Stimulated activated naive CD4-positive, alpha-beta T cell (primary cell): ENCODE measurements at places on chromosomes 6 and 20.
A peak's percentile ranks its signal among the peaks of the same experiment; 100 is the strongest.

DNA sequence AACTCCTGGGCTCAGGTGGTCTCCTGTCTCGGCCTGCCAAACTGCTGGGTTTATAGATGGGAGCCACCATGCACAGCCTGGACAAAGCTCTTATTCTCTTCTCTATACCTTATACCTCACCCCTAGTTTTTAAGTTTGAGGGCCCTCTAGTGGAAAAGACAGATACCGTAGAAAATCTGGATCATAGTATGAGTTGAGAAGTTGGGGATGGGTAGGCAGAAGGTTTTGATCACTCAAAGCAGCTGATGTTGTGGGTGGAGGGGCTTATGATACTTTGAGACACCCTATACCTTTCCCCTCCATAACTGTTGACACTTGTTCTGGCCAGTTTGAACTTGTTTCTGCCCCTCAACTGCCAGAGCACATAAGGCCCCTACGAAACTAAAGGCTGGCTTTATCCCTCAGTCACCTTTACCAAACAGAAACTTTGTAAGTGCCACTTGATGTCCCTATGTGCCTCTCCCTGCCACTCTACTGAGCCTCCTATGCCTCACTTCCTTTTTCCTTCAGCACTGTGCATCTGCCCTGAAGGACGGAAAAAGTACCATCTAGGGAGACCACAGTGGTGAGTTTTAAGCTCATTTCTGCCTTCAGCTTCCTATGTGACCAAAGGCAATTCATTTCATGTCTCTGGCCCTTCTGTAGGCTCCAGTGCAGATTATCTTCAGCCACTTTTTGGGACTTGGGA lies 28.6 kb downstream of the RALY start:
- peak; percentile 20 for DNase-seq

DNA sequence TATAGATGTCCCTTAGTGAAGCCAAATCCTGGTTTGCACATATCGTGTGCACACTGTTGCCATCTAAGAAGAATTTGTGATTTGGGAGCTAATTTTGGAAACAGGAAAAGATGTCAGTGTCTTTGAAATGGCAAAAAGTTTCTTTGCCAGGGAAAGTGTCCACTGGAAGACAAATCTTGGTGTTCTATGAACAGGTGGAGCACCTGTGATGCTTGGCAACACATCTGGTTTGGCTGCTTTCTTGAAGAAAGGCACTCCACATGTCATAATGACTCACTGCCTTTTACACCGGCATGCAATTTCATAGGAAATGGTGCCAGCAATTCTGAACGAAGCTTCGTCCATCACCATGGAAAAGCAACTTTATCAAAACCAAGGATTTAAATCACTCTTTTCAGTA lies 1040.0 kb upstream of the MAP3K7 start:
- DNase-seq, result no peak

- DNase-seq, result no peak
These were observed 30.5 kb downstream of the PLN start for GRCh38 chr6:118578617-118579016.

DNA sequence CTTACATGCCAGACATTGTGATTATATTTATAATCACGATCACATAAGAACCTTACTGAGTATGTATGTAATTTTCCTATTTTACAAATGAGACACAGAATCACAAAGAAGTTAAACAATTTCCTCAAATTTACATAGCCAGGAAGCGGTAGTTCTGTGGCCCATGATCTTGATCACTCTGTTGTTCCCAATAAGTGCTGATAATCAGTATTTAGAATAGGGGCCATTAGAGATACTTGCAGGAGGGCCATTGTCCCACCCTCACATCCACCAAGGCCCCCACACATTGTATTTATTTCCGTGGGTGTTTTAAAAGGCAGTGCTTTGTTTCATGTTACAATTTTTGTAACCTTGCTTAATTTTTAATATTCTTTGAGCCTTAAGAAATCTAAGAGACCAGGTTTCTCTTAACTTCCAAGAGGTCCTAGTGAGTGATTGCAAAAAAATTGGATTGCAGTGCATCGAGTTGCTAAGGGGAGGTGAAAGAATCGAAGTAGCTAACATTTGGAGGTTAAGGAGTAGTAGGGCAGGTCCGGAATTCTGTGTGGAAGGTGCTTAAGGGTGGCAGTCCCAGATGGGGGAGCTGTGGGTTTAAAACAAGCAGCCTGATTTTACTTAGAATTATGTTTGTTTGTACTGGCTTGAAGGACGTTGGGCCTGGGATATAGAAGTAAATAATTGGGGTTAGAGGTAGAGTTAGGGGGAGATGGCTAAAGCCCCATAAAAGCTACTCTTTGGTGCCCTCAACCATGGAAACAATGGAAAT lies 339.4 kb downstream of the CDKAL1 start:
- DNase-seq, result no peak

DNA sequence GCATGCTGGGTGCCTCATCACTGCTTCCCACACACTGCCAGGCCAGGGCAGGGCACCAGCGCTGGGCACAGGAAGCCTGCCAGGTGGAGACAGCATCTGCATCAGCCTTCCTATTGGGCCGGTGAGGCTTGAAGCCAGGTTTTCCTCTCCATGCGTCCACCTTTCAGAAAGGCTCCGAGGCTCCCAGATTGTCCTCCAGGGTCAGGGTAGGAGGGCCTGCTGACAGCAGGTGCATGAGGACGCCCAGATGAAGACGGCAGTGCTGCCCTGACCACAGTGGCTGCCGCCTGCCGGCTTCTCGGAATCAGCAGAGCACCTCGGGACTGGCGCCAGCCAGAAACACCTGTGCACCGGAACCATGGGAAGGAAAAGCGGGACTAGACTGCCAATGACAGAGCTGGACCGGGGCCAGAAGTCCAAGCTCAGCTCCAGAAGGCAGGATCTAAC lies 170.5 kb upstream of the CST7 start:
- no peak for DNase-seq

GRCh38 chr6:124993327-124993726 lies 31.1 kb downstream of the RNF217 start:
- no peak for DNase-seq

GRCh38 chr20:1854246-1854645 lies 41.0 kb upstream of the SIRPA start:
- DNase-seq, result no peak

DNA sequence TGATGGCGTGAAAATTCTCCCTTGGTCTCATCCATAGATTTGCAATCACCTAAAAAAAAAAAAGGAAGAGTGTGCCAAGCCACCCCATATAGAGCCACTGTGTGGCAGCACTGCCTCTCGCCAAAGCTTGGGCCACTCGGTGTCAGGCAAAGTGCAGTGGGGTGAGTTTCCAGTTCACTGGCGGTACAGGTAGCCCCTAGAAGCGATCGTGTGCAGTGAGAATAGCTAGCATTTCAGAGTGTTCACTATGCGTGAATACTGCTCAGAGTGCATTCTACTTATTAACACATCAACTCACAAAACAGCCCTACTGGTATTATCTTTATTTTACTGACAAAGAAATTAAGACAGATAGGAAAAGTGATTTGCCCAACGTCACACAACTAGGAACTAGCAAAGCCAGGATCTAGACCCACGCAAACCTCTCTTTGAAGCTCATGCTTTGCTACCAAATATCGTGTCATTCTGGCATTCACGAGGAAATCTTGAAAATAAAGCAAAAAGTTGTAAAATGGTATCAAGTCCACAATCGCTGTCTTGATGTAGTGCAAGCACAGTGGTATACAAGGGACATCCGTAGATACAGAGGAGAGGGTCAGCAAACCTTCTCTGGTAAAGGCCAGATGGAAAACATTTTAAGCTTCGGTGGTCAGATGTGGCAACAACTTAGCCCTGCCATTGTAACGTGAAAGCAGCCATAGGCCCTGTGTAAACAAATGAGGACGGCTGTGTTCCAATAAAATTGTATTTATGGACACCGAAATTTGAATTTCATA lies 10.4 kb upstream of the GCNT2 start:
- peak; percentile 5 for DNase-seq

- DNase-seq, result peak; percentile 9
These were observed 44.8 kb downstream of the FGD2 start for GRCh38 chr6:37050045-37050853.
